ENCODE measurements at places on chromosomes 12 and 14.
A peak's percentile ranks its signal among the peaks of the same experiment; 100 is the strongest.

DNA sequence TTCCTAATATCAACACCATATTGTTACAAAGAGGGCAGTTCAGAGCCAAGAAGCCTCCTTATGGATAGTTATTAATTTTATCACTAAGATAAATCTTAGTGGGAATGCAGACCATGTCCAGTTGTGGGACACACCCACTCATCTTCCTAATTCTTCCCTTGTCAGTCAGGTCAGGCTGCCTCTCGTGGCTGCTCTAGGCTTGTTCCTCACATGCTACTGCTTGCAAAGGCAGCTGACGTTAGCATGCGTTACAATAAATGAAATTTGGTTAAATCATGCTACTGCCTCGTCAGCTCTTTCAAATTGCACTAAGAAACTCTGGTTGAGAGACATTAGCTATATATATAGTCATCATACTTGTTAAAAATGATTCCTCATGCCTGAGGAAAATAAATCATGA, 108.4 kb downstream of the CAND1 start:
- no peak overlapping the region for H3K27ac ChIP-seq
- no peaks in the 10 kb centered on the region for H3K36me3 ChIP-seq
- no peak overlapping the region for H3K4me3 ChIP-seq
- no peak for DNase-seq
- H3K4me1 ChIP-seq = peaks cover 11% of the 10 kb centered on the region

DNA sequence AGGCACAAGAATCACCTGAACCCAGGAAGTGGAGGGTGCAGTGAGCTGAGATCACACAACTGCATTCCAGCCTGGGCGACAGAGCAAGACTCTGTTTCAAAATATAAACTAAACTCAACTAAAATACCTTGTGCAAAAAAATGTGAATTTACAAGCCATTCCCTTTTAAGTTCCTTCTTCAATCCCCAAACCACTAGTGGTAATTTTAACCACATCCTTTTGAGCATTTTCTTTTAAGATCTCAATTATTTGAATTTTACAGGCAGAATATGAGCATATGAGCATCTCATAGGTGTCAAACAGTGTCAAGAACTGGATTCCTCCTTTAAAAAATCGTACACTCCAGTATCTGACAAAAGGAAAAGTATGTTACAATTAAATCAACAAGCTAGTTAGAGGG, 57.0 kb upstream of the NPFF start:
- peaks cover 70% of the 10 kb centered on the region for H3K4me1 ChIP-seq
- no peaks in the 10 kb centered on the region for H3K36me3 ChIP-seq
- H3K27me3 ChIP-seq = no peaks in the 10 kb centered on the region
- no peak overlapping the region for H3K27ac ChIP-seq
- no peak overlapping the region for H3K4me3 ChIP-seq
- DNase-seq = no peak

DNA sequence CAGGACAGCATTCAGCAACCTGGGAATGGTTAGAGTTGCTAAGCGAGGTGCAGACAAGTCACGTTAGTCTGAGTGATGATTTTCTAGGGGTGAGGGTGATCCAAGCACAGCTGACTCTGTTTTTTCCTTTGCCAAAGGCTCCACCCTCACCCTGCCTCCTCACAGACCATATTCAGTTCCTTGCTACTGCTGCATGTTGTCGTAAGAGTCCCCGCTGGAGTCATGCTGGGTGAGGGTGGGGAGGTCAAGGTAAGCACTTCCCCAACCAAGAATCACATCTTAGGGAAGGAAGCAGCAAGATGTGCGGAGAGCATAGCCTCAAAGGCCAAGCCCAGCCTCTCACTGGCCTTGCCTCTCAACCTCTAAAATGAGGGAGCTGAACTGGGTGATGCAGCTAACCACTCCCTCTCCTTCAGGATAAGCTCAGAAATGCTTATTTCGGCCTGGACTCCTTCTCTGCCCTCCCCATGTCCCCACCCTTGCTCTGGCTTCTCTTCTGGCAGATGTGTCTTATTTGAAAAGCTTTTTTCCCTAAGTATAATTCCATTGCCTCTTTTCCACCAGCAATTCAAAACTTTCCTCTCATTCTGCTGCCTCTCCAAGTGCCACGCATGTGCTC, 66.9 kb upstream of the ACTN1 start:
- H3K27ac ChIP-seq = peak overlapping the region; percentile 87
- no peak overlapping the region for H3K4me3 ChIP-seq
- peaks cover 91% of the 10 kb centered on the region for H3K4me1 ChIP-seq
- no peaks in the 10 kb centered on the region for H3K27me3 ChIP-seq
- H3K36me3 ChIP-seq = no peaks in the 10 kb centered on the region
- DNase-seq = no peak

GRCh38 chr14:96405677-96406076, 13.7 kb downstream of the AK7 start:
- DNase-seq = no peak
- no peaks in the 10 kb centered on the region for H3K36me3 ChIP-seq
- H3K27me3 ChIP-seq = peaks cover 22% of the 10 kb centered on the region
- no peaks in the 10 kb centered on the region for H3K4me1 ChIP-seq
- H3K27ac ChIP-seq = no peak overlapping the region
- no peak overlapping the region for H3K4me3 ChIP-seq

GRCh38 chr12:79048962-79049361, 184.4 kb downstream of the SYT1 start:
- no peak overlapping the region for H3K4me3 ChIP-seq
- no peaks in the 10 kb centered on the region for H3K4me1 ChIP-seq
- DNase-seq = no peak
- no peak overlapping the region for H3K27ac ChIP-seq
- H3K36me3 ChIP-seq = no peaks in the 10 kb centered on the region

- H3K4me3 ChIP-seq = no peak overlapping the region
- H3K4me1 ChIP-seq = no peaks in the 10 kb centered on the region
- H3K27ac ChIP-seq = no peak overlapping the region
- H3K36me3 ChIP-seq = peaks cover 6% of the 10 kb centered on the region
These were observed 22.8 kb upstream of the GARIN2 start for GRCh38 chr14:67166450-67166853.

GRCh38 chr14:54854181-54854580, 48.4 kb downstream of the GCH1 start:
- peaks cover 11% of the 10 kb centered on the region for H3K4me1 ChIP-seq
- DNase-seq = no peak
- H3K36me3 ChIP-seq = no peaks in the 10 kb centered on the region
- no peaks in the 10 kb centered on the region for H3K27me3 ChIP-seq
- H3K27ac ChIP-seq = no peak overlapping the region

DNA sequence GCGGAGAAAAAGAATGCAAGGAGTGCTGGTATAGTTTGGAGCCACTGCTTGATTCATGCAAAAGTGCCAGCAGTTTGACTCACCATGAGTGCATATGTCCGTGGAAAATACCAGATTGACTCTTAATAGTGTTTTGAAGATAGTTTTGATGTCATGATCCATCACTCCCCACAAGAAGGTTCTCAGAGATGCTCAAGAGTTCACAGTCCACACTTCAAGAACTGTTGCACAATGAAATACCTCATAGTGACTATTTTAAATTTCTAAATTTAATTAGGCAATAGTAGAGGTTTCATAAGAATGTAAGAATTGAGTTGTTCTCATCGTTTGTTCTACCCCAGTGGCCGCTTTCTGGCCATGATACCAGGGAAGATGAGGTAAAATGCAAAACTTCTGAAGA, 286.6 kb upstream of the RGS6 start:
- no peak overlapping the region for H3K27ac ChIP-seq
- no peaks in the 10 kb centered on the region for H3K27me3 ChIP-seq
- DNase-seq = no peak
- peaks cover 6% of the 10 kb centered on the region for H3K36me3 ChIP-seq
- peaks cover 8% of the 10 kb centered on the region for H3K4me1 ChIP-seq

GRCh38 chr12:10027721-10028120, 2.8 kb upstream of the CLEC9A start:
- no peak overlapping the region for H3K4me3 ChIP-seq
- DNase-seq = no peak
- H3K36me3 ChIP-seq = no peaks in the 10 kb centered on the region
- H3K27me3 ChIP-seq = no peaks in the 10 kb centered on the region
- no peak overlapping the region for H3K27ac ChIP-seq
- H3K4me1 ChIP-seq = no peaks in the 10 kb centered on the region

DNA sequence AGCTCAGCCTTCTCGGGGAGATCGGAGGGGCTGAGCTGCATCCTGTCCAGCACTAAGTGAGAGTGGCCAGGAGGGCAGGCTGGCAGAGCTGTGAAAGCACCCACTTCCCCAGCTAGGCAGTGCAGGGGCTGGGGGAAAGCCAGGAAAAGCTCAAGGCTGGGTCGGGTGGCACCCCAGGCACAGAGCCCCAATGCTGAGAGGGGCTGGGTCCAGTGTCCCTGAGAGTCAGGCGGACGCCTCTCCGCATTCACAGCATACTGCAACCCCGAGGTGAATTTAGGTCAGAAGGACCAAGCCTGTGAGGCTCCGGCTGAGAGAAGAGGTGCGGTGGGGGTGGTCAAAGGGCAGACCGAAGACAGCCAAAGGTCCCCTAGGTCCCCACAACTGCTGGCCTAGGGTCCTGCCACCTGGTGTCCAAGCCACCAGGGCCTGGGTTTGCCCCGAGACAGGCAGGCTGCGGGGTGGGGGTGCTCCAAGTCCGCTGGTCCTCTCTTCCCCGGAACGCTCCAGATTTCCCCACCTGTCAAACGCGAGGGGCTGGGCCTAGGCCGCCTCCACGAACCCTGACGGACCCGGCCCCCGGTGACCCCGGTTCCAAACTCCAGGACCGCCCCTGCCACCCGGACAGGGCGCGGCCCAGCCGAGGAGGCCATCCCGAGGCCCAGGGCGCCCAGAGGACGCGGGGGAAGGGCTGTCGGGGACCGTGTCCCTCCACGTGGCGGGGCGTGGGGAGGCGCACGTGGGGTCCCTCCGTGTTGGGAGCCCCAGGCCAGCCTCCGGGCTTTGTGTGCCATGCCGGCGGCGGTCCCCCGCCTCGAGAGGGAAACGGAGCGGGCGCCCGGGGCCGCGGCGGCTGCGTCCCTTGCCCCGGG, 527 bp downstream of the CAMKK2 start:
- H3K27me3 ChIP-seq = no peaks in the 10 kb centered on the region
- no peak for DNase-seq
- H3K4me1 ChIP-seq = peaks cover 26% of the 10 kb centered on the region
- no peaks in the 10 kb centered on the region for H3K36me3 ChIP-seq

DNA sequence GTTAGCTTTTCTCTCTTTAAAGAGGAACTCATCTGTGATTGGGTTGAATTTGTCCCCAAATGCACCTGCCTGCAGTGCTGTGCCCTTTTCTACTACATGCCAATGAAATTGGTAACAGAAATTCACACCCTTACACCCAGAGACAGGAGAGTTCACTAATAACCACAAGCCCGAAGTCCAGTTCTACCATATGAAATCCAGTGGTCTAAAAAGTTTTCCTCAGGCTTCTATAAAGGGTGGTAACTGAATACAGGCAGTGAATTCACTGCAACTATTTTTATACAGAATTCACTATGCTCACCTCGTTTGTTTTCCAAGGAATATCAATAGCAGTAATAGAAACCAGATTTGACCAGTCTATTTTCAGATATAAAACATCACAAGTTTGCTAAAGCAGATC, 31.5 kb upstream of the SOS2 start:
- no peaks in the 10 kb centered on the region for H3K4me1 ChIP-seq
- H3K27me3 ChIP-seq = no peaks in the 10 kb centered on the region
- no peak overlapping the region for H3K27ac ChIP-seq
- no peaks in the 10 kb centered on the region for H3K36me3 ChIP-seq
- H3K4me3 ChIP-seq = no peak overlapping the region

- H3K27ac ChIP-seq = peak overlapping the region; percentile 40
- peaks cover 56% of the 10 kb centered on the region for H3K36me3 ChIP-seq
- DNase-seq = peak; percentile 77
- no peak overlapping the region for H3K4me3 ChIP-seq
- H3K27me3 ChIP-seq = no peaks in the 10 kb centered on the region
These were observed 72.2 kb downstream of the CLIP1 start for GRCh38 chr12:122350141-122350848.

GRCh38 chr14:89977668-89978067, 21.9 kb downstream of the TDP1 start:
- DNase-seq = no peak
- H3K27ac ChIP-seq = no peak overlapping the region
- peaks cover 31% of the 10 kb centered on the region for H3K36me3 ChIP-seq

- H3K27ac ChIP-seq = no peak overlapping the region
- H3K4me3 ChIP-seq = no peak overlapping the region
- no peaks in the 10 kb centered on the region for H3K27me3 ChIP-seq
These were observed 35.5 kb upstream of the SOCS2 start for GRCh38 chr12:93536766-93537488.

GRCh38 chr14:99478128-99478527, 2.5 kb downstream of the SETD3 start:
- no peak for DNase-seq
- peaks cover 17% of the 10 kb centered on the region for H3K4me1 ChIP-seq
- H3K27me3 ChIP-seq = no peaks in the 10 kb centered on the region
- no peak overlapping the region for H3K27ac ChIP-seq

DNA sequence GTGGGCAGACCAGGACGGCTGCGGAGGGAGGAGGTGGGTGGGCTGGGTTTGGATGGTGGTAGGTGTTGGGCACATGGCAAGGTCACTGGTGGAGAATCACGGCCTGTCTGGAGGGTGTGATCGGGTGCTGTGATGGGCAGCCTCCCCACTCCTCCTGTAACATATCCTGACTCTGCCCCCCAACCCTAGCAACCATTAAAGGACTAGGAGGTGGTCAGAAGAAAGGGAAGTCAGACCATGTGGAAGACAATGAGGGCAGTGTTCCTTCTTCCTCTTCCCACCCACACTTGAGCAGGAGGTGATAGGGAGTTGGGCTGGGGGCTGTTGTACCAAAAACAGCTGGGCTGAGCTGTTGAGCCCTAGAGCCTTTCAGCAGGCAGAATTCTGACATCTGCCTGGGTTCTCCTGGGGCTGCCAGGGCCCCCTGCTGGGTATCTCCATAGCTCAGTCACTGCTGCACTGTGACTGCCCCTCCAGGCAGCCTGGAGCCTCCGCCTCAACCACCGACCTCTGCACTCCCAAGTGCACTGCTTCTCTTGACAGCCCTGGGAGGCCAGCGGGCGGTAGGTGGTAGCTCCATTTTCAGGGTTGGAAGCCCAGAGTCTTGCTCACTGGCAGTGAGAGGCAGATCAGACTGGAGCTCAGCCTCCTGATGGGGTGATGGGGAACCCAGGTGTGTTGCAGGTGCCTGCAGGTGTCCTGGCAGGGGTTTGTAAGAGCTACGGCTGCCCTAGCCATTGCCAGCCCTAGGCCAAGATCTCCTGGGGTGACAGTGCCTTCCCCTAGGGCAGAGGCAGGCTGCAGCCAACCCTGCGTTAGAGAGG, 15.4 kb downstream of the VASH1 start:
- no peak overlapping the region for H3K27ac ChIP-seq
- peaks cover 51% of the 10 kb centered on the region for H3K4me1 ChIP-seq
- peaks cover 38% of the 10 kb centered on the region for H3K36me3 ChIP-seq
- H3K27me3 ChIP-seq = no peaks in the 10 kb centered on the region
- no peak overlapping the region for H3K4me3 ChIP-seq

GRCh38 chr14:77823378-77823777, 23.5 kb downstream of the ADCK1 start:
- H3K36me3 ChIP-seq = peaks cover 10% of the 10 kb centered on the region
- no peak overlapping the region for H3K27ac ChIP-seq
- no peak overlapping the region for H3K4me3 ChIP-seq
- no peak for DNase-seq
- H3K27me3 ChIP-seq = no peaks in the 10 kb centered on the region

GRCh38 chr12:109795023-109795422, 38.2 kb downstream of the TRPV4 start:
- no peak for DNase-seq
- no peak overlapping the region for H3K27ac ChIP-seq
- no peaks in the 10 kb centered on the region for H3K27me3 ChIP-seq
- H3K4me3 ChIP-seq = no peak overlapping the region

GRCh38 chr12:129052373-129052772, 199.1 kb downstream of the GLT1D1 start:
- no peaks in the 10 kb centered on the region for H3K4me1 ChIP-seq
- no peaks in the 10 kb centered on the region for H3K36me3 ChIP-seq
- H3K27me3 ChIP-seq = no peaks in the 10 kb centered on the region
- no peak overlapping the region for H3K27ac ChIP-seq
- H3K4me3 ChIP-seq = no peak overlapping the region

All from tibial artery (tissue), 4 donors.